ENCODE measurements at places on chromosomes 6 and 20.

GRCh38 chr20:51491393-51491792 lies 51.1 kb downstream of the NFATC2 start:
- no peak for DNase-seq

- no peak for DNase-seq
These were observed 996 bp upstream of the NFKBIE start for GRCh38 chr6:44266347-44266746.

DNA sequence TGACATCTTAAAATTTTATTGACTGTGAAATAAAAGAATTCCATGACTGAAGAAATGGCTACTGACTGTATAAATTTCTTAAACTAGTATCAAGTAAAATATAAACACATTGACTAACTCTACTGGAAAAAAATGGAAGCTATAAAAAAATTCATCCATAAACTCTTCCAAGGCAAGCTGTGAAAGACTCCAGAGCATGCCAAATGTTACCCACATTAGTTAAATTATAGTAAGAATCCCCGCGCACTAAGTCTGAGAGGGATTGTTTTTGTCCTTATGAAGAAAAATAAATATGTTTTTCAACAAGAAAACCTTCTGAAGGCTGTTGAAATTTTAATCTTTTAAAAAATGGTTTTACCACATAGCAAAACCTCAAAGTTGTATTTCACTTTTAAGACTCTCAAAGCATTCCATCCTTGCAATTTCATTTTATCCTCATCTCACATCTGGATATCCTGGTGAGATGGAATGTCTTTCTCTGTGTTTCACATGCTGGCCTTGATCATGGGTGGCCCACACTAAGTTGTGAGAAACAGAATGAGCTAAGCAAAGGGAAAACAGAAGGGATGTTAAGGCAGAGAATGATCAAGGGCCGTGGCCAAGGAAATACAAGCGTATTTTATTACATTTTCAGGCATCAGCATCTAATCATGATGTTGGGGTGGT lies 732.5 kb downstream of the KIF16B start:
- DNase-seq, result peak; percentile 31

DNA sequence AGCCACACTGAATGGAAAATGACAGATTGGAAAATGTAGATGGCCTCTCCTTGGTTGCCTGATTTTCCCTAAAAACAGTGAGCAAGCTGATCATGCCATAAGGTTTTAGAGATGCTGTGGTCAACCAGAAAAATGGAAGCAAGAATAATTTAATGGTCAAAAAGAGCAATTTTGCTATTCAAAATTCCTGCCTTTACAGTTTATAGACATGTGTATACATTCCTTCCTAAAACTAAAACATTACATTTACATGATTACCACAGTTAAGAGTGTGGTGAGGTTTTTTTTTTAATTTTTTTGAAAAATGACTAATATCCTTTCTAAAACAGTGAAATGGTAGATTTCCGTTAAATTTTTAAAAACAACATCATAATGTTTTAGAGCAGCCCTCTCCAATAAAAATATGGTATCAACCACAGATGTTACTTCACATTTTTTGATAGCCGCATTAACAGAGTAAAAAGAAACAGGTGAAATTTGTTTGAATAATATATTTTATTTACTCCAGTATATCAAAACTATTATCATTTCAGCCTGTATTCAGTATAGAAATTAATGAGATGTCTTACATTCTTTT lies 407.0 kb upstream of the SOX4 start:
- peak; percentile 22 for DNase-seq

DNA sequence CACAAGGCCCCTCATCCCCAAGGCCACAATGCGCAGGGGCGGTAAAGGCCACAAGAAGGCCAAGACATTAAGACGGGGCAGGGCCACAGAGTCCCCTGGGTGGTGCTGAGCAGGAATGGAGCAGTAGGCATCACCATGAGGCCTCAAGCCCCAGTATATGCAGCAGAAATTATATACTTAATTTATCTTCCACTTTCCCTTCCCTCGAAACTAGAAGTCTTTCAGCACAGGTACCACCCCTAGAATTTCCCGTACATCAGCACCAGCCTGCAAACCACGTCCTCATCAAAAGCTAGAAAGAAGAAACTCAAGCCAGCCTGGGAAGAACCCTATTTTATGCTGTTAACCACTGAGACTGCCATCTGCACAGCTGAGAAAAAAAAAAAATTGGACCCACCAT lies 89.4 kb downstream of the PLG start:
- DNase-seq, result no peak
